ENCODE measurements at places on chromosomes 2 and 18. TPM values are rescaled to one million over a fixed set of nuclear protein-coding genes. Genes with fewer than 3 reads are reported as not detected.

Gene ANKRD62
- not detected for total RNA-seq

- H3K27ac ChIP-seq: no peak overlapping the region
- H3K4me3 ChIP-seq: no peak overlapping the region
- no peaks in the 10 kb centered on the region for H3K27me3 ChIP-seq
- H3K4me1 ChIP-seq: peaks cover 12% of the 10 kb centered on the region
Measured at GRCh38 chr2:234091432-234091879, 41.0 kb downstream of the SPP2 start.

GRCh38 chr2:165283342-165283741 lies 44.1 kb downstream of the SCN2A start:
- no peak overlapping the region for H3K27ac ChIP-seq
- H3K4me3 ChIP-seq: no peak overlapping the region
- no peaks in the 10 kb centered on the region for H3K4me1 ChIP-seq
- no peak for DNase-seq
- H3K27me3 ChIP-seq: no peaks in the 10 kb centered on the region
- H3K36me3 ChIP-seq: no peaks in the 10 kb centered on the region

Gene LNPK
- 11.3 TPM for total RNA-seq

DNA sequence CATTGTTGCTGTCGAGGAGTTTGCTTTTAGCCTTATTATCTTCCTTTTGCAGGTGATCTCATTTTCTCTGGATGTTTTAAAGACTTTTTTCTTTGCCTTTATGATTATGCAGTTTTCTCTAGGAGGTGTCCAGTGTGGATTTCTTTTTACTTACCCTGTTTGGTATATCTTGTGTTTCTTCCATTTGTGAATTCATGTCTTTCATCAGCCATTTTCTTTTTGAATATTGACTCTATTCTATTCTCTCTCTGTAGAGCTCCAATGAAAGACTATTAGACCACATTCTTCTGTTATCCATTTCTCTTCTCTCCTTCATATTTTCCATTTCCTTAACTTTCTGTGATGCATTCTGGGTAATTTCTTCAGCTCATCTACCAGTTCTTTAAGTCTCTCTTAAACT lies 34.4 kb downstream of the CDK15 start:
- H3K4me3 ChIP-seq: no peak overlapping the region
- H3K27ac ChIP-seq: no peak overlapping the region
- H3K4me1 ChIP-seq: no peaks in the 10 kb centered on the region
- DNase-seq: no peak
- no peaks in the 10 kb centered on the region for H3K27me3 ChIP-seq

Gene DPY30
- total RNA-seq: 92.6 TPM

Gene NFE2L2
- 98.1 TPM for total RNA-seq

DNA sequence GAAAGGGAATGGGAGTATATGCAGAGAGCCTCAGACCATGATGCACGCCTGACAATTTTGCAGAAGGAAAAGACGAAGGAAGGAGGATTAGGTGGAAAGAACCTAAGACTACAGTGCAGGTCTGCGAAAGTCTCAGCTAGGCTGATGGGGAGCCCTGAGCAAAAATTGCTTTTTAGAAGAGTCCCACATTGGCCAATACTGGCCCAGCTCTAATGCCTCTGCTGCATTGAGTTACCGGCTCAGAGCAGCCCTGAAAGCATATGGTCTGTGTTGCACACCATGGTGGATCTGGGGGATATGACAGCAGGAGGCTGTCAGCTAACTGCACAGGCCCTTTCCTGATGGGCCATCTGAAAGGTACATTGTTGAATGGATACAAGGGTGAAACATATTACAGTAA lies 48.3 kb upstream of the CAVIN2 start:
- H3K27ac ChIP-seq: no peak overlapping the region
- H3K4me1 ChIP-seq: peaks cover 6% of the 10 kb centered on the region
- H3K4me3 ChIP-seq: no peak overlapping the region
- no peaks in the 10 kb centered on the region for H3K36me3 ChIP-seq
- DNase-seq: no peak

Gene ANO7
- 2.3 TPM for total RNA-seq

- DNase-seq: no peak
- no peak overlapping the region for H3K4me3 ChIP-seq
- no peaks in the 10 kb centered on the region for H3K4me1 ChIP-seq
- H3K27me3 ChIP-seq: no peaks in the 10 kb centered on the region
- no peak overlapping the region for H3K27ac ChIP-seq
- H3K36me3 ChIP-seq: no peaks in the 10 kb centered on the region
Measured at GRCh38 chr2:211822686-211823335, 715.8 kb downstream of the ERBB4 start.

All from adrenal gland (tissue), 19 donors.